Stimulated activated naive CD8-positive, alpha-beta T cell treated with anti-CD3 and anti-CD28 coated beads, Interleukin-15, Interleukin-2, amounts not matched to agents 100 U/mL and 50 U/mL, for 24 hours (primary cell): ENCODE measurements at places on chromosomes 4 and X.

- no peak for DNase-seq
Measured at GRCh38 chr4:67776746-67777145, 22.6 kb upstream of the GNRHR start.

DNA sequence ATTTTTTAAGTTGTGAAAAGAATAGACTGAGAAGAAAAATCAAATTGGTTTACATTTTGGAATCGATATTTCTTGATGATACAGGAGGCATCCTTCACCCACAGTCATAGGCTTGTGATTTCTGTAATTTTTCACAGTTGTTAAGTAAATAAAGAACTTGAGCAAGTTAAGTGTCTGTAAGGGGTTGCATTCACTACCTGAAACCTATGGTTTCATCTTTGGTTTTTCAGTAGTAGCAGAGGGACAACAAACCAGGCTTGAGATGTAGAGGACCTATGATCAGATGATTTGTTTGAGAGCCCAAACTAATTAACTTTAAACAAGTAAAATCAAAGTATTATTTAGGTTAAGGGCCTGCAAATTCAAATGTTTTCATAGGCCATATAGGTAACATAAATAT is 175.6 kb downstream of the KLHL4 start:
- no peak for DNase-seq

GRCh38 chrX:81206476-81206875 is 4.6 kb downstream of the SH3BGRL start:
- no peak for DNase-seq

DNA sequence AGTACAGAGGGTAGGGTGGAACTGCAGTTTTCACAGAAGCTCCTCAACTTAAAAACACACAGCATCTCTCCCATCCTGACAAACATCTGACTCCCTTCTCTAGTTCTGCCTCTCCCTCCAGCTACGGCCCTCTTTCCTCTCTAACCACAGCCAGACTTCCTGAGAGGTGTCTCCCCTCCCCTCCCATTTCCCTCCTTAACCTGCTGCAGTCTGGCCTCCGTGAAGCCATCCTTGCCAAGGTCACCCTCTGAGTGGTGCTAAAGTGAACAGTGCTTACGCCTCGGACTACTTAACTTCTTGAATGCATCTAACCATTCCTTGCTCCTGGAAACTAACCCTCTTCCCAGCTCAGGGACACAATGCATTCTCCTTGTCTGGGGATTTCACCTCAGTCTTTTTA is 53.3 kb downstream of the RTL5 start:
- DNase-seq = no peak

DNA sequence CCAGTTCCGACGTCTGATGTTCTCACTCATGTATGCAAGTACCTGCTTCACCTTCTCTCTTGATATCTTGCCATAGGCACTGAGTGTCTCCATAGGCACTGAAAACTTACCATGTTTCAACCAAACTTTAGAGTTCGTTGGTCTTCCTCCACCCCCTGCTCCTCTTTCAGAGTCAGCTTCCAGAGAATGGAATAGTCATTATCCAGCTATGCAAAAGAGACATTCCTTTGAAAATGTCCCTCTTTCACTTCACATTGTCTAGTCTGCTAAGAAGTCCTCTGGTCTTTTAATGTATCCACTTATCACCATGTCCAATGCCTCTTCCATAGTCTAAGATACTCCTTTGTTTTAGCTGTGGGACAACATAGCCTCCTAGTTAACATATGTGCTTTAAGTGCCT is 566.0 kb upstream of the TENM3 start:
- no peak for DNase-seq

- no peak for DNase-seq
Measured at GRCh38 chrX:13115146-13115855, 70.9 kb upstream of the FAM9C start.

DNA sequence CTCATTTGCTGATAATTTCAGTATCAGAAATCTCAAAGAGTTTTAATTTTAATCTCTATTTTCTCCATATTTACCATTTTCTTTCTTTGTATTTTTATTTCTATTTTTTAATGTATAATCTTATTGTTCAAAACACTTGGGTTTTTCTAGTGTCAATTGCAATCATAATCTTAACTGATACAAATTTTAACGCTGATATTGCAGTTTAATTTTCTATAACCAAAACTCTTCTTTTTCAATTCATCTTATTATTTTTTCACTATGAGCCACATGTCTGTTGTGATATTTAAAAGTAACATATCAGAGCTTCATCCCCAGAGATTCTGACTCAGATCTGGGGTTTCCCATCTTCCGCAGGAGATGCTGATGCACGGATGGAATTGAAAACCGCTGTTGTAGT is 16.2 kb downstream of the ADAM29 start:
- no peak for DNase-seq

GRCh38 chr4:70979445-70980008 is 13.9 kb upstream of the DCK start:
- no peak for DNase-seq
